ENCODE measurements at places on chromosomes 16 and 17. TPM values are rescaled to one million over a fixed set of nuclear protein-coding genes. Genes with fewer than 3 reads are reported as not detected.
A peak's percentile ranks its signal among the peaks of the same experiment; 100 is the strongest.

DNA sequence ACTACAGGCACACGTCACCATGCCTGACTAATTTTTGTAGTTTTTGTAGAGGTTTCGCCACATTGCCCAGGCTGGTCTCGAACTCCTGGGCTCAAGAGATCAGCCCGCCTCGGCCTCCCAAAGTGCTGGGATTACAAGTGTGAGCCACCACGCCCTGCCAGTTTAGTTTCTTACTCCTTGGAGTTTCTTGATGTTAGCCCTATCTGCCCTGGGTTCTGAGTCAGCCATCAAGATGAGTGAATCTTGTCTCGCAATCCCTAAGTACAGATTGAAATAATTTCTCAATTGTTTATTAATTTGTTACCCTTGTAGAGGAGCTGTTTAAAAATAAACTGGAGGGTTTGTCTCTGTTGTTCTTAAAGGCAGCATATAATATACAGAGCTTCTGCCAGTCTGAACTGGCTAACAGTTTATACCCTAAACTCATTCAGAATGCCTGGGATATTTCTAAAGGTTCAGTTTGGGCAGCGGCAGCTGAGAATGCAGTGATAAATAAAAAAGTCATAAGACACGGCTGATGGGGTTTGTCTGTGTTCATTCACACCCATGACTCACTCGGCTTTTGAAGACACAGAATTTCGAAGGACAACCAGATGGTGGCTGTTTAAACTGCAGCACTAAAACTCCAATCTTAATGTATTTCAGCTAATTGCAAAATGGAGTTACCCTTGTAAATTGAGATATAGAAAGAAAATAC lies 39.6 kb downstream of the GPRC5B start:
- H3K36me3 ChIP-seq, result no peaks in the 10 kb centered on the region
- no peaks in the 10 kb centered on the region for H3K27me3 ChIP-seq
- H3K4me1 ChIP-seq, result no peaks in the 10 kb centered on the region
- peak overlapping the region; percentile 53 for H3K27ac ChIP-seq
- DNase-seq, result peak; percentile 85

DNA sequence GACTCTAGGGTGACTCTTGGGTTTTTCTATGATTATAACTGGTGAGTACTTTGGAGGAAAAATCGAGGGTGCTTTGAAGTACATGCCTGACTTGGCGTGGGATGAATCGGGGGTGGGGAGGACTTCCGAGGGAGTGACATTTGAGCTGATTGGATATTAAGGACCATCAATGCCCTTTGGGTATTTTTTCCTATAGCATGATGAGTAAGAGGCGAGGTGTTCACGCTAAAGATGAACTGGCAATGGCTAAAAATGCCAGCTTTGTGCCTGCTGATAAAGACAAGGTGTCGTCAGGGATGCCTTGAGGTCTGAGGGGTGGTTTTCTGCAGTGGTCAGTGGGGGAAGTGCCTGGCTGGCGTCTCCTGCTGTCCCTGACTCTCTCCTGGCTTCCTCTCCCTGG lies 25.3 kb downstream of the USP43 start:
- peaks cover 3% of the 10 kb centered on the region for H3K4me1 ChIP-seq
- H3K36me3 ChIP-seq, result no peaks in the 10 kb centered on the region
- no peaks in the 10 kb centered on the region for H3K27me3 ChIP-seq
- no peak for DNase-seq

DNA sequence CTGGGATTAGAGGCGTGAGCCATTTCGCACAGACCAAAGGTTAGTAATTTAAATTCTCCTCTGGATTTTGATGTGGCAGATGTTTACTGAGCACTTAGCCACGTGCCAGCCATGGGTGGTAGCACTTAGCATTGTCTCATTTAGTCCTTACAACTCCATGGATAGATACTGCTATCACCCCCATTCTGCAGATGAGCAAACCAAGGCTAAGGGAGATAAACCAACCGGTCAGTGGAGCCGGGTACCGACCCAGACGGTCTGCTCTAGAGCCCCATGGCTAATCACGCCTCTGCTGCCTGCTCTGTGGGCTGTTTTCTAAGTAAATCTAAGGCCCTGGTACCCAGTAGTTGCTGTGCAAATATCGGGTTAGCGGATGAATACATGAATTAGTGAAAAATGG lies 12.6 kb upstream of the ADGRG1 start:
- H3K36me3 ChIP-seq, result no peaks in the 10 kb centered on the region
- DNase-seq, result no peak
- H3K27ac ChIP-seq, result no peak overlapping the region
- H3K4me3 ChIP-seq, result no peak overlapping the region
- H3K4me1 ChIP-seq, result peaks cover 3% of the 10 kb centered on the region
- H3K27me3 ChIP-seq, result no peaks in the 10 kb centered on the region

CRYM gene
- 0.50 TPM for total RNA-seq

PRCD gene
- 1.5 TPM for total RNA-seq

CPNE7 gene
- total RNA-seq, result 7.5 TPM

DOC2B gene
- 0.17 TPM for total RNA-seq

DNA sequence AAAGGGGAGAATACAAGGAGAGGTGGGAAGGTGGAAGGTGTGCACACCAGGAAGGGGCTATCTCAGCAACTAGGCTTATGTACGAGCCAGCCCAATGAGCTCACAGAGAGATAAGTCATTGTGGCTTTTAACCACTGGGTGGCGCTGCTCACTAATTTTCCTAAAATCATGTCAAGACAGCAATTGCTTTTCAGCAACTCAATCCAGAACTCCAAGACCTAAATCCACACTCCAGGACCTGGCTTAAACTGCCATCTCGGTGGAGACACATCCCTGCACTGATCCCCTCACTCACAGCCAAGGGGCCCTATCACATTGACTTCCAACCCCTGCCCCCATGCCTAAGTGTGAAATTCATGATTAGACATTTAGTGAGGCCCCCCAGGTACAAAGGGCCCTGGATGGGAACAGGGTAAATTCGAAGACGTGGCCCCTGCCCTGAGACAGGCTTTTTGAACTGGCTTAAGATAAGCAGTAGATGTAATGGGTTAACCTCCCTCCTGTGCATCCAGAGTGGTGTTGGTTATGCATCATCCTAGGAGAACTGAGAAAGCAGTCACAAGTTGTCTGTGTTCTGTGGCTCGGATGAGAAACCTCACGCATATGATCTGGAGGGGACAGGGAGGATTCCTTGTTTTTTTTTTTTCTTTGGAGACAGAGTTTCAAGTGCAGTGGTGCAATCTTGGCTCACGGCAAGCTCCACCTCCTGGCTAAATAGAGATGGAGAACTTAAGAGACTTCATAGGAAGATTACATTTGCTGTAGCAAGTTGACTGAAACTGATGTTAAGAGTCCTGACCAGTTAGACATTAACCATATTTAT lies 11.5 kb downstream of the CCL16 start:
- no peak overlapping the region for H3K27ac ChIP-seq
- peak; percentile 34 for DNase-seq
- peaks cover 3% of the 10 kb centered on the region for H3K27me3 ChIP-seq
- no peaks in the 10 kb centered on the region for H3K4me1 ChIP-seq

- H3K27me3 ChIP-seq, result no peaks in the 10 kb centered on the region
- no peak overlapping the region for H3K4me3 ChIP-seq
- H3K27ac ChIP-seq, result no peak overlapping the region
These were observed 4.5 kb downstream of the TMEM100 start for GRCh38 chr17:55717898-55718735.

HOXB6 gene
- total RNA-seq, result not detected

SLC38A10 gene
- total RNA-seq, result 80.3 TPM

- H3K27me3 ChIP-seq, result no peaks in the 10 kb centered on the region
- H3K27ac ChIP-seq, result no peak overlapping the region
- no peak for DNase-seq
- no peaks in the 10 kb centered on the region for H3K4me1 ChIP-seq
- no peaks in the 10 kb centered on the region for H3K36me3 ChIP-seq
- no peak overlapping the region for H3K4me3 ChIP-seq
These were observed 70.2 kb upstream of the GNAO1 start for GRCh38 chr16:56121156-56121500.

- DNase-seq, result no peak
- peaks cover 9% of the 10 kb centered on the region for H3K4me1 ChIP-seq
- H3K27me3 ChIP-seq, result no peaks in the 10 kb centered on the region
These were observed 1.3 kb downstream of the PSMD12 start for GRCh38 chr17:67364847-67365737.

Data from astrocyte (in vitro differentiated cells and primary cell).